ENCODE measurements at places on chromosomes 7 and 10.

DNA sequence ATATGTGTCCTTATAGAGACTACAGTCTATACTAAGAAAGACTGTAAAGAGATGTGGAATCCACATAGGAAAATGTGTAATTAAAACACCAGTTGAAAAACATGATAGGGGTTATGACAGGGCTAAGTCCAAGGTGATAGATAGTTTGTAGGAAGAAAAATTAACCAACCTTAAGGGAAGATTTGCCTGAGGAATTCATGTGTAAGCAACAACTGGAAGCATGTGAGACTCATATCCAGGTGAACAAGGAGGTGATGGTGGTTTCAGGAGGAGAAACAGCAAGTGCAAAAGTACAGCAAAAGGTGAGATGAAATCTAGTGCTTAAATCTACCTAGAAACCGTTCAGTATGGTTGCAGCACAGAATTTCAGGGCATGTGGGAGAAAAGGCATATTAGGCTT is 216.7 kb upstream of the ETV1 start:
- no peak for DNase-seq

DNA sequence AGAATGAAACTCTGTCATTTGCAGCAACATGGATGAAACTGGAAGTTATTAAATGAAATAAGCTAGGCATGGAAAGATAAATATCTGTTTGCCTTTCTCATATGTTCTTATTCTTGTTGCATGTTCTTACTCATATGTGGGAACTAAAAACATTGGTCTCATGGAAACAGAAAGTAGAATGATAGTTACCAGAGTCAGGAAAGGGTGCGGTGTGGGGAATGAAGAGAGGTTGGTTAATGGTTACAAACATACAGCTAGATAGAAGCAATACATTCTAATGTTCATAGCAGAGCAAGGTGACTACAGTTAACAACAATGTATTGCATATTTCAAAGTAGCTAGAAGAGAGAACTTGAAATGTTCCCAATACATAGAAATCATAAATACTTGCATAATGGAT is 105.1 kb downstream of the FAM107B start:
- no peak for DNase-seq

GRCh38 chr10:69409176-69409495 is 7.6 kb downstream of the TACR2 start:
- no peak for DNase-seq

DNA sequence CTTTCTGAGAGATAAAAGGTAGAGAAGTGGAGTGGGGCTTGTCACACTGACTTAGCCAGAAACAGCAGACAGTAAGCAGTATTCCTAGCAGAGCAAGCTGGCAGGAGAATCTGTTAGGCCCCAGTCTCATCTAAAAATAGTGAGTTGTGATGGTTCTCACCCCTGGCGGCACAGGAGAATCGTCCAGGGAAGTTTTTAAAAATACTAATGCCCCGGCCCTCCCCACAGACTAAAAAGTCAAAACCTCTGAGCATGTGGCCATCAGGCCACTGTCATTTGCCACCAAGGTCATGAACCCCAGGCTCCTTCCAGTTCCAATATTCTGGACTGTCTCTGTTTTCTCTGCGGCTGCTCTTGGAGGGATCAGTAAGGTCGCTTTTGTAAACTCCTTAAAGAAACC is 34.0 kb downstream of the LYZL1 start:
- DNase-seq, result no peak

DNA sequence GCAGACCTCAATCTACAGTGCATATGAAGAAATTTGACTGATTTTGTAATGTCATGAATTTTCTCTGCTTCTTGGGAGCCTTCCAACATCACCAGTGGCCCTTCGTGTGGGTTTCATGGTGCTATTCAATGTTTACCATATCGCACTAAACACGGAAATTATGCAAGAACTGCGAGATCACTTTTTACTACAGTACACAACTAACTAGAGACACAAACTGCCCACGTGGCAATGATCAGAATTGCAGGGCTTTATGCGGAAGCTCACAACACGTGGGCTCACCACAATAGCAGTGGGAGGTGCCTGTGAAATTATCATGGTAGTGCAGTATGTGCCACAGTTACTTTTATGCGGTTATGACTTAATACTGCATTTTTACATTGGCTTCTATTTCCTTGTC is 449.7 kb upstream of the KLF6 start:
- no peak for DNase-seq

GRCh38 chr10:109838592-109839244 is 84.6 kb downstream of the XPNPEP1 start:
- no peak for DNase-seq

GRCh38 chr10:15140698-15141097 is 27.8 kb downstream of the NMT2 start:
- DNase-seq, result no peak

DNA sequence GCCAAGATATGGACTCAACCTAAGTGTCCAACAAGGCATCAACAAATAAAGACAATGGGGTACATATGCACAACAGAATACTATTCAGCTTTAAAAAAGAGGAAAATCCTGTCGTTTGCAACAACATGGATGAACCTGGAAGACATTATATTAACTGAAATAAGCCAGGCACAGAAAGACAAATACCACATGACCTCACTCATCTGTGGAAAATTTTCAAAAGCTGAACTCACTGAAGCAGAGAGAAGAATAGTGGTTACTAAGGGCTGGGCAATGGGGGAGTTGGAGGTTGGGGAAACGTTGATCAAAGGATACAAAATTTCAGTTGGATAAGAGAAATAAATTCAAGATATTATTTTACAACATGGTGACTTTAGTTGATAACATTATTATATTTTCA is 221.4 kb upstream of the PITRM1 start:
- DNase-seq, result no peak

DNA sequence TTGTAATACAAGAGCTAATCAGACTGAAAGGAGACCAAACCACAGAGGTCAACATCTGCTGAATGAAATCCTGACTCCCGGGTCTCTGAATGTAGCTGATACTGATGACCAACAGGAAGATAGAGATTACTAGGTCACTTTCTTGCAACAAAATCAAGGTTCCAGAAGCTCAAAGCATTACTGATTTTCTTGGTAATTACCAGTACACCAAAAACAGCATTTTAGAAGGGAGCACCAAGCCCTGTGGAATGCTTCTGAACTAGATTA is 177.7 kb downstream of the SLC25A13 start:
- no peak for DNase-seq

DNA sequence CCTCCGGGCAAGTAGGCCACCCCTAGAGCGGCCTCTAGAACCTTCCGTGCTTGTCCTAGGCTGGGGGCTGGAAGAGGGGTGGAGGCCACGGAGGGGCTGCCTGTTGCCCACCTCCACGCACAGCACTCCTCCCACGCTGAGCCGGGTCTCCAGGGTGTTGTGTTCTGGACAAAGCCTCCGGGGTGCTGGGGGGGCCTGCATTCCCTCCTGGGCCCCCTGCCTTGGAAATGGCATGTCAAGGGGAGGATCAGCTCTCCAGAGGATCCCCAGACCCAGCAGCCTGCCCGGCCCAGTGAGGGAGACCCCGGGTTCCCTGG is 8.1 kb upstream of the TTYH3 start:
- no peak for DNase-seq

DNA sequence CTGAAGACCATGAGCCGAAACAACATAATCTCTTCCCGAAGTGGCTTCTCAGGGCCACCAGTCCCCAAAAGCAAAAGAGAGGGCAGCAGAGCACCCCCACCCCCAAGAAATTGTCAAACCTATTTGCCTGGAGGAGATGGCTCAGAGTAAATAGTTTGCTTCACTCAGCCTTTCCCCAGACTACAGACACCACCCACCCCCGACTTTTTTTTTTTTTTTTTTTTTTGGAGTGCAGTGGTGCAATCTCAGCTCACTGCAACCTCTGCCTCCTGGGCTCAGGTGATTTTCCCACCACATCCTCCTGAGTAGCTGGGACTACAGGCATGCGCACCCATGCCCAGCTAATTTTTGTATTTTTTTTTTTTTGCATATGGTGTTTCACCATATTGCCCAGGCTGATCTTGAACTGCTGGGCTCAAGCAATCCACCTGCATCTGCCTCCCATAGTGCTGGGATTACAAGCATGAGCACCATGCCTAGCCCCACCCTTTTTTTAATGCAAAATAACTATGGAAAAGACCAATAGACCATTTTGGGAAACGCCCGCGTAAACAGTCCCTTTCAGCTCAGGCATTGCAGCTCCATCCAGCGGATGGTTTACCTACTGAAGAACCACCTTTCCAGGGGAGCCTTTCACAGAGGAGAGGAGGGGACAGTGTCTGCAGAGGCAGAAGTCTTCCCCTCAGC is 9.7 kb downstream of the ZMIZ1 start:
- no peak for DNase-seq

GRCh38 chr7:77315182-77315591 is 101.0 kb downstream of the GSAP start:
- DNase-seq, result no peak

DNA sequence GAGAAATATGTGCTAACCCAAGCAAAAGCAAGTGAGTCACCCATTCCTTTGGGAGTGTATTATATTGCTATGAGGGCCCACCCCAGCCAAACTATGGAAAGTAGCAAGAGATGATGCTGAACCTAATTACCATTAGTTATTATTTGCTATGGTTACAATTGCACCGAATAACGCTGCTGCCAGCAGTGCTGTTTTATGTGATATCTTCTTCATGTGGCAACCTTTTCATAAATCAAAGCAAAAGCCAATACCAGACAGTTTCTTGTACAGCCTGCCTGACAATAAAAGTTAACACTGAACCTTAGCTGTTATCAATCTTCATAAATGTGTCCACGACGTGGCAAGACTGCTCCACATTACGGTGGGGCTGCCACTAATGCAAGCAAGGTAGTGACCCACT is 241.7 kb upstream of the PLXNA4 start:
- no peak for DNase-seq

GRCh38 chr7:102393467-102393866 is 2.7 kb upstream of the PRKRIP1 start:
- no peak for DNase-seq

DNA sequence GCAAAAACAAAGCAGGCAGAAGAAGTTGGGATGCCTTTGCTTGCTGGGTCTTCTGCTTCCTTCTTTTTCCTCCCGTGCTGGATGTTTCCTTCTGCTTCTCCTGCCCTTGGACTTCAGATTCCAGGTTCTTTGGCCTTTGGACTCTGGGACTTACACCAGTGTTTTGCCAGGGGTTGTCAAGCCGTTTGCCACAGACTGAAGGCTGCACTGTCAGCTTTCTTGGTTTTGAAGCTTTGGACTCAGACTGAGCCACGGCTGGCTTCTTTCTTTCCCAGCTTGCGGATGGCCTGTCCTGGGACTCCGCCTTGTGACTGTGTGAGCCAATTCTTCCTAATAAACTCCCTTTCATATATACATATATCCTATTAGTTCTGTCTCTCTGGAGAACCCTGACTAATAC is 11.3 kb upstream of the LCOR start:
- no peak for DNase-seq

GRCh38 chr7:139883814-139884213 is 54.8 kb downstream of the TBXAS1 start:
- no peak for DNase-seq

GRCh38 chr10:79206300-79207095 is 137.7 kb downstream of the ZMIZ1 start:
- DNase-seq, result no peak

Measured in brain pericyte (primary cell).